ENCODE measurements at places on chromosomes 5 and 9. TPM values are rescaled to one million over a fixed set of nuclear protein-coding genes. Genes with fewer than 3 reads are reported as not detected.

GRCh38 chr9:37582548-37583157 lies 6.5 kb upstream of the FBXO10 start:
- peaks cover 8% of the 10 kb centered on the region for H3K4me1 ChIP-seq
- no peak for DNase-seq
- H3K27ac ChIP-seq: no peak overlapping the region
- no peak overlapping the region for H3K4me3 ChIP-seq
- peaks cover 20% of the 10 kb centered on the region for H3K36me3 ChIP-seq
- no peaks in the 10 kb centered on the region for H3K27me3 ChIP-seq

DNA sequence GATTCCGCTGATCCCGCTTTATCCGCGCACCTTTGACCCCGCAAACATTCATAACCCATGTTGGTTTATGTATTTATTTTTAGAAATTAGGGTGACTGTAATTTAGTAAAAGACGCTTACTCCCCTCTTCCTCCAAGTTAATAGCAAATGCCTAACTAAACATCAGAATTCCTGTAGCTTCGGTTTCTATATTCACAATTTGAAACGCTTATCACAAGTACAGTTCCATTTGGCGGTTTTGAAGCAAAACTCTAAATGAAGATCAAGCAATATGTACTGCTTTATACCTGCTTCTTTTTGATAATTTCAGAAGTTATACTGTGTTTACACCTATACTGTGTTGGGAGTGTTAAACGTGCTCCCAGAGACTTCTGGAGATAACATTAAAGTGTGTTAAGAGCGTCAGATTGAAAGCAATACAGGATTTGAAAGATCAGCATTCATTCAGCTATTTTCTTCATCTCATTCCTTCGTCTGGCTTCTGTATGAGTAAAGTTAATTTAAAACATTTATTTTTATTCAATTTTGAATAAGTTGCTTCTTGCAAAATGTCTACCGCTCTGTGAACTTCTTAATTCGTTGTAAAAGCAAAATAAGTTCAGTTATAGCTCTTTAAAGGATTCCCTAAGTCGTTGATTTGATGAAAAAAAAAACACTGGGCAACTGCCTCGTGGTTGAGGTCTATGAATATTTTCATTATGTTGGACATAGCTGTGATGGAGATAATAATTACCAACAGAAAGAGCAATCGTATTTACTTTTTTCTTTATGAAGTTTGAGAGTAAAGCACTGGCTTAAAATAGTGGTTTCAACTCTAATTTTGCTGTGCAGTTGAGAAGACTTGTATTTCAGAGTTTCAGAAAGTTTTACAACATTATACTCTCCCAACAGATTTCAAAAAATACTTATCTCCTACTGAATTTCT lies 2.5 kb downstream of the PRDM6 start:
- no peak for DNase-seq
- H3K27ac ChIP-seq: no peak overlapping the region
- H3K4me1 ChIP-seq: peaks cover 35% of the 10 kb centered on the region
- H3K4me3 ChIP-seq: peak overlapping the region; percentile 40

DNA sequence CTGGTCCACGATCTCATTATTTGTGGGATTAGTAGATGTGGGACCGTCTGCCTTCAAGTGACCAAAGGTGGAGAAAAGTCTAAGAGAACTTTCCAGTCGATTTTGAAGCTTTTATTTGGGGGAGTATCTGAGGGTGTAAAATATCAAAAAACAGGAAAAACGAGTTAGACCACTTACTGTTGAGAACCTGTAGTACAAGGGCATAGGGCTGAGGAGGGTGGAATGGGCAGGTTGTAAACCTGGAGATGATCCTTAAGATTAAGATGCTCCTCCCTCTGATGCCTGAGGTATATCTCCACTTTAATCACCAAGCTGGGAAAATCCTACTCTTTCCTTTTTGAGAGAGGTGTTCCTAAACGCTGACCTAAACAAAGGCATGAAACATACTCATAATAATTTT lies 32.0 kb upstream of the GTF2H2C start:
- no peak for DNase-seq
- no peaks in the 10 kb centered on the region for H3K4me1 ChIP-seq
- H3K27ac ChIP-seq: no peak overlapping the region
- H3K36me3 ChIP-seq: no peaks in the 10 kb centered on the region
- no peak overlapping the region for H3K4me3 ChIP-seq
- H3K27me3 ChIP-seq: peaks cover 15% of the 10 kb centered on the region

NUTM2G gene
- not detected for total RNA-seq

DNA sequence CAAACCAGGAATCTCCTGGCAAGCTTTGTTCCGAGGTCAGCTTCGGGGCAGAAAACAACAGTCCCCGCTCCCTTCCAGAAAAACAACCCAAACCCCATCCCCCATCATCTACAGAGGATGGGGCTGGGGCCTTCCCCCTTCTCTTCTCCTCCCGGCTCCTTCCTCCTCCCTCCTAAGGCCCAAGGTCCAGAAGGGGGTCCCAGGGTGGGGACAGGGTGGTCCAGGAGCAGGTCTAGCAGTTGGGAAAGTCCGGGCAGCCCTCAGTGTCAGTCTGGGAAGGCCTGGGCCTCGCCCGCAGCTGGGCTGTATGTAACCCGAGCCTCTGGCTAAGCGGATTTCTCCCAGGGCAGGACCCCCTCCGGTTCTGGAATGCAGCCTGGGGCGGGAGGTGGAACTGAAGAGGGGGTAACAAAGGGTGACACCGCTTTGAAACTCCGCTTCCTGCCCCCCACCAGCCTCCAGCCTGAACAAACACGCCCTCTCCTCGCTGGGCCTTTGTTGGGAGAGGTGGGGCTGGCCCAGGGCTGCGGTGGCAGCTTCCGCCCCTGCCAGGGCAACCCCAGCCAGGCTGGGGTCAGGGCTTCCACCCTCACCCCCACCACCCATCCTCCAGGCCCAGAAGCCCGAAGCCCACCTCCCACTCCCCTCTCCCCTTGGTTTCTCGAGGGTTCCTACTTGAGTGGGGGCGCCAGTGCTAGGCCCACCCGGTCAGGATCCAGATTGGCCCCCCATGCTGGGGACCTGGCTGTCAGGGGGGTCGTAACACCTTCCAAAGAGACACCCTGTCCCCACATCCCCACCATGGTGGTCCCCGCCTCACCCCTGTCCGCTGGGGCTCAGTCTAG lies 63.5 kb downstream of the C9orf50 start:
- H3K4me3 ChIP-seq: no peak overlapping the region
- H3K4me1 ChIP-seq: peaks cover 9% of the 10 kb centered on the region
- no peaks in the 10 kb centered on the region for H3K27me3 ChIP-seq
- no peak for DNase-seq
- no peak overlapping the region for H3K27ac ChIP-seq

- DNase-seq: no peak
- no peak overlapping the region for H3K4me3 ChIP-seq
- no peaks in the 10 kb centered on the region for H3K36me3 ChIP-seq
- H3K27me3 ChIP-seq: peaks cover 9% of the 10 kb centered on the region
- H3K4me1 ChIP-seq: no peaks in the 10 kb centered on the region
Observed at GRCh38 chr5:178285399-178286225, 53.0 kb upstream of the PHYKPL start.

OTP gene
- not detected for total RNA-seq

PCDHGB5 gene
- total RNA-seq: 0.33 TPM

DNA sequence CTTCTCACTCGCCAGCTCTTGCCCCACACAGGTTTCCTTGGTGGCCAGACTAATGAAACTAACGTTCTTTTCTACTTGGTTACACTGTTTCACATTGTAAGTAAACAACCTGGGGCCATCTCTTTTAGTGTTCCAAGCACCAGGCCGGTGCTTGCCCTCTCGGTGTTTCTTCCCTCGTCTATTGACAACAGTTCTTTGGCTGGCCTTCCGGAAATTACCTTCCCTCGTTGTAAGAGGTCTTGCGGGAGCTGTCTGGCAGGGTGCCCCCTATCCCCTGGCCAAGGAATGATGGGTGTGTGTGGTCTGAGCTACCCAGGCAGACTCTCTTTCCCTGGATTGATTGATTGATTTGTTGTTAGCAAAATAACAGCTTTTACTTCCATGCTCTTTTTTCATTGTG lies 918 bp upstream of the MYMK start:
- H3K4me1 ChIP-seq: peaks cover 4% of the 10 kb centered on the region
- no peak overlapping the region for H3K27ac ChIP-seq
- no peak overlapping the region for H3K4me3 ChIP-seq
- no peaks in the 10 kb centered on the region for H3K36me3 ChIP-seq
- no peaks in the 10 kb centered on the region for H3K27me3 ChIP-seq

GFI1B gene
- not detected for total RNA-seq

STOML2 gene
- total RNA-seq: 47.3 TPM

LEAP2 gene
- 4.7 TPM for total RNA-seq

- DNase-seq: no peak
- no peaks in the 10 kb centered on the region for H3K4me1 ChIP-seq
- H3K36me3 ChIP-seq: no peaks in the 10 kb centered on the region
- H3K27me3 ChIP-seq: peaks cover 13% of the 10 kb centered on the region
- no peak overlapping the region for H3K27ac ChIP-seq
Observed at GRCh38 chr9:88653406-88653805, 118.4 kb downstream of the NXNL2 start.

DNA sequence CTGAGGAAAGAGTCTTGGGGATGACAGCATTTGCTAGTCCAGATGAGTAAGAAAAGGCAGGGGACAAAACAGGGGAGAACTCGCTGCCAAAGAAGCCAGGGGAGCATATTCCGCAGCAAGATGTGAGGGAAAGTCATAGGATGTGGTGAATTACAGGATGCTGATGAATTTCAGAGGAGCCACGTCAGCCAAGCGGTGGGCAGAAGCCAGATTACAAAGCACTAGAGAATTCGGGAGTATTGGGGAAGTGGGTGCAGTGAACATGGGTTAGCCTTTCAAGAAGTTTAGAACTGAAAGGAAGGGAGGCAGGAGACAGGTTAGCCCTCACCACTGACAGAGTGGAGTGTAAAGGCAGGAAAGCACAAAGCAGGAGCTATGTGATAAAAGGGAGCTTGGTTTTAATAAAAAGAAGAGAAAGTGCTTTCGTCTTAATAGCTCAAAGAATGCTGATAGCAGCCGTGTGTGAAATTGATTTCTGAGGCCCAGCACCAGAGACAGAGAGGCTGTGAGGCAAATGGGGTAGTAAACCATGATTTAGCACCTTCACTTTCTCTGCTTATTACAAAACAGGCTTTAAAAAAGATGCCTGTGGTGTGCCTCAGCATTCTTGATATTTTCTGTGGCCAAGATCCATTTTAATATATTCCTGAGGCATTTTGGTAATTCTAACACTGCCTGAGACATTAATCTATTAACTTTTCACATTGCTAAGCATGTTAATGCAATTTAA lies 16.9 kb downstream of the ADAMTSL1 start:
- DNase-seq: no peak
- H3K4me3 ChIP-seq: no peak overlapping the region
- peaks cover 14% of the 10 kb centered on the region for H3K27me3 ChIP-seq
- no peaks in the 10 kb centered on the region for H3K4me1 ChIP-seq
- no peaks in the 10 kb centered on the region for H3K36me3 ChIP-seq

- DNase-seq: no peak
- peak overlapping the region; percentile 95 for H3K27ac ChIP-seq
- peak overlapping the region; percentile 99 for H3K4me3 ChIP-seq
- peaks cover 58% of the 10 kb centered on the region for H3K4me1 ChIP-seq
- H3K27me3 ChIP-seq: no peaks in the 10 kb centered on the region
- H3K36me3 ChIP-seq: peaks cover 7% of the 10 kb centered on the region
Observed at GRCh38 chr9:112378328-112379176, 1.4 kb upstream of the HSDL2 start.

CMYA5 gene
- 0.31 TPM for total RNA-seq

DNA sequence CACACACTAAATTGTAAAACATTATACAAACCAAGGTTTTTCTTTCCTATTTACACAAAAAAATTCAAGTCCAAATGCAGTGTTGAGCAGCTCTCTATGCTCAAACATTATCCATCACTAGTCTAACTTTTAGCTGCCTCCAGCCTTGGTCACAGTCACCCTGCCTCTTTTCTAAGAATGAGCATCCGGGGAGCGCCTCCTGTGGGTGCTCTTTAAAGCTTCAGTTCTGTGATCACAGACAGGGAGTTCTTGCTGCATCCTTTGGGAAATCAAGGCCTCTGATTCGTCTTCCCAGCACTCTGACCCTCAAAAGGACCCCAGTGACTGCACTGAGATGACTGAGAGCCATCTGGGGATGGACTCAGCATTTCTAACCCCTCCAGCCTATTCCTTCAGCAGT lies 289.6 kb downstream of the SEC61B start:
- DNase-seq: no peak
- H3K27ac ChIP-seq: no peak overlapping the region
- no peaks in the 10 kb centered on the region for H3K4me1 ChIP-seq
- H3K4me3 ChIP-seq: no peak overlapping the region
- H3K36me3 ChIP-seq: no peaks in the 10 kb centered on the region

GOLGA2 gene
- total RNA-seq: 57.4 TPM

- DNase-seq: no peak
- H3K27me3 ChIP-seq: no peaks in the 10 kb centered on the region
Observed at GRCh38 chr5:24788829-24789514, 144.2 kb upstream of the CDH10 start.

GRCh38 chr5:72760259-72760658 lies 56.2 kb upstream of the TNPO1 start:
- H3K27ac ChIP-seq: no peak overlapping the region
- DNase-seq: no peak
- H3K4me3 ChIP-seq: no peak overlapping the region
- H3K27me3 ChIP-seq: peaks cover 11% of the 10 kb centered on the region
- no peaks in the 10 kb centered on the region for H3K36me3 ChIP-seq

DNA sequence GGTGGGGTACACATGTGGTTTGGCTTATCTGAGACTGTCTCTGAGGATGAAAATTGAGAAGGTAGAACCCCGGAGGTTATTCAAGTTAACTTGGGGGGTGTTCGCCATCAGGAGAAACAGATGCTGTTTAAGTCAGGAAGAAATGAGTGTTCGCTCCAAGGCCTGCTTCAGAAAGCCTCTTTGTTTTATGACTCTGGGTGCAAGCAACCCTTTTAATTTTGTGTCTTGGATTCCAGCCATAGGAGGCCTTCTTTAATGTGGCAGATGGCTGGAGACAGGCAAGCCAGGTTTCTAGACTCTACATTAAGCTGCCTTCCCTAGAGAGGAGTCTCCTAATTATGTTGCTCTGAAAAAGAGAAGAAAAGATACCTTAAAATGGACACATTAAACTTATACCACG lies 4.2 kb upstream of the SMAD5 start:
- H3K4me1 ChIP-seq: peaks cover 8% of the 10 kb centered on the region
- H3K36me3 ChIP-seq: no peaks in the 10 kb centered on the region
- peaks cover 38% of the 10 kb centered on the region for H3K27me3 ChIP-seq
- DNase-seq: no peak

GRCh38 chr5:160649304-160649703 lies 202.7 kb downstream of the ATP10B start:
- H3K4me3 ChIP-seq: no peak overlapping the region
- H3K27ac ChIP-seq: no peak overlapping the region
- no peaks in the 10 kb centered on the region for H3K36me3 ChIP-seq
- H3K4me1 ChIP-seq: no peaks in the 10 kb centered on the region
- no peak for DNase-seq
- peaks cover 1% of the 10 kb centered on the region for H3K27me3 ChIP-seq

- H3K27ac ChIP-seq: no peak overlapping the region
- H3K4me1 ChIP-seq: no peaks in the 10 kb centered on the region
- no peak overlapping the region for H3K4me3 ChIP-seq
- H3K36me3 ChIP-seq: peaks cover 88% of the 10 kb centered on the region
- no peak for DNase-seq
Observed at GRCh38 chr9:92850898-92851297, 26.9 kb downstream of the ZNF484 start.

GRCh38 chr9:83449983-83450382 lies 88.2 kb downstream of the FRMD3 start:
- H3K4me1 ChIP-seq: no peaks in the 10 kb centered on the region
- no peak for DNase-seq
- no peak overlapping the region for H3K4me3 ChIP-seq

MYMK gene
- not detected for total RNA-seq

- H3K27me3 ChIP-seq: no peaks in the 10 kb centered on the region
- H3K4me3 ChIP-seq: no peak overlapping the region
- no peak for DNase-seq
- H3K36me3 ChIP-seq: peaks cover 24% of the 10 kb centered on the region
Observed at GRCh38 chr5:172048539-172049101, 42.2 kb upstream of the FBXW11 start.

All from naive thymus-derived CD8-positive, alpha-beta T cell (primary cell).